Esophagus muscularis mucosa (tissue), 4 donors: ENCODE measurements at places on chromosomes 13 and 19. TPM values are rescaled to one million over a fixed set of nuclear protein-coding genes. Genes with fewer than 3 reads are reported as not detected.
A peak's percentile ranks its signal among the peaks of the same experiment; 100 is the strongest.

Gene CCL25
- total RNA-seq, result not detected

DNA sequence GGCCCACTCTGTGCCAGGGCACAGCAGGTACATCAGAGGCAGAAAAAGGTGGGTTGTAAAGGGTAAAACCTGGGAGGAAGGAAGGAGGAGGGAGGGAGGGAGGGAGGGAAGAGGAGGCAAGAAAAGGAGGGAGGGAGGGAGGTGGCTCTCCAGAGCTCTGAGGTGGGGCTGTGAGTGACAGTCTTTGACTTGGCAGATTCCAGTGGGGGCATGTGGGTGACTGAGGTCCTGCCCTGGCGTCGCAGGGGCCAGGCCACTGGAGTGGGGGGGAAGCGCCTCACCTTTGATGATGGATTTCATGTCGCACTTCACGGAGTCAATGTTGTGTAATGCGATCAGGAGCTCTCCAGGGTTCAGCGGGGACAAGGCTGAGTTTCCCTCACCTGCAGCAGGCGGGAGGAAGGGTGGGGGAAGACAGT, 6.0 kb upstream of the RSPH6A start:
- no peaks in the 10 kb centered on the region for H3K27me3 ChIP-seq
- peaks cover 82% of the 10 kb centered on the region for H3K36me3 ChIP-seq
- no peak for DNase-seq
- no peak overlapping the region for H3K4me3 ChIP-seq

Gene PSG3
- not detected for total RNA-seq

DNA sequence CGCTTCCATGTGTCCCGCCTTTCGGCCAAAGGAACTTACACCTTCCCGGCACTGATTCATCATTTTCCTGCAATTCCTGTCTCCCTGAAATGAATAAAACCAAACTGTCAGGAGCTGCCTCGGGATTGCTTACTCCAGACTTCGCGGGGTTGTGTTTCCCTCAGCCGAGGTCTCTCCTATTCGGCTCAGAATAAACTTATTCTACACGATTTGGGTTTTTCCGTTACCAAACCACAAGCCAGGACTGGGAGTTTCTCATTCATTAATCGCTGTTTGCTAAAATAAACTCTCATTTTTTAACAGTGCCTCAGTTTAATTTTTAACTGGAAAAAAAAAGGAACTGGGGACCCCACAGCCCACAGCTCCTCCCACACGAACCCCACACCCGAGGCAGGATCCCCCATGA, 667 bp downstream of the ZNF878 start:
- H3K27ac ChIP-seq, result peak overlapping the region; percentile 80
- no peaks in the 10 kb centered on the region for H3K36me3 ChIP-seq
- H3K4me3 ChIP-seq, result peak overlapping the region; percentile 76
- peaks cover 25% of the 10 kb centered on the region for H3K4me1 ChIP-seq
- DNase-seq, result no peak
- H3K27me3 ChIP-seq, result no peaks in the 10 kb centered on the region

Gene NDUFS7
- total RNA-seq, result 85.6 TPM

Gene PCDH20
- total RNA-seq, result 12.6 TPM

Gene RHPN2
- total RNA-seq, result 0.83 TPM

Gene MBD3L2
- not detected for total RNA-seq

DNA sequence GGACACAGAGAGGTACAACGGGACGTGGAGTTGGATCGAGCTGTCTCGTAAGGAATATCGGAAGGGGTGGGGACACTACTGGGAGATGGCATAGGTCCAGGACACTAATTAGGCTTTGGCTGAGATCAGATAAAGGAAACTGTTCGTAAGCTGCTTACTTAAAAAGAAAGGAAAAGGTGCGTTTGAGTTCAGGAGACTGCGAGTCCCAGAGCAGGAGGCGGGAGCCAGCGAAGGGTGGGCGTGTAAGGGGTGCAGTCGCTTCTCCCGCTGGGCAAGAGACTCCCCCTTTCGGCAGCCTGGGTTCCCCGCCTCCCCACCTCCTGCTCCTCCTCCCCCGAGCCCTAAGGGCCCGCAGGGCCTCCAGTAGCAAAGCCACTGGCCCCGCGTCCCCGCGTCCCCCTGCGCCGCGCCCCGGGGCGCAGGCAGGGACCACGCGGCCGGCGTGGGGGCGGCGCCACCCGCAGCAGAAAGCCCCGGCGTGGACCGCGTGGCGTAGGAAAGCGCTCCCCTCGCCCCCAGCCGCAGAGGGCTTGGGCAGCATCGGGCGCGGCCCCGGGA, 547 bp downstream of the ABCC4 start:
- H3K4me1 ChIP-seq, result peaks cover 22% of the 10 kb centered on the region
- no peaks in the 10 kb centered on the region for H3K27me3 ChIP-seq
- H3K4me3 ChIP-seq, result peak overlapping the region; percentile 71
